ENCODE measurements at places on chromosomes 11 and 22. TPM values are rescaled to one million over a fixed set of nuclear protein-coding genes. Genes with fewer than 3 reads are reported as not detected.

The PARVG gene
- 122 TPM for total RNA-seq

The NCAM1 gene
- 0.98 TPM for total RNA-seq

The CARNS1 gene
- 12.1 TPM for total RNA-seq

The MTCH2 gene
- 16.4 TPM for total RNA-seq

The UPK3A gene
- total RNA-seq, result not detected

The UBTFL1 gene
- total RNA-seq, result not detected

The KRTAP5-7 gene
- total RNA-seq, result not detected

The REXO2 gene
- total RNA-seq, result 18.8 TPM

The ACTN3 gene
- total RNA-seq, result 0.17 TPM

The C11orf42 gene
- not detected for total RNA-seq

The MMP27 gene
- not detected for total RNA-seq

The MS4A15 gene
- total RNA-seq, result not detected

The UBQLN3 gene
- total RNA-seq, result not detected

The UPK2 gene
- not detected for total RNA-seq

The AGBL2 gene
- 3.6 TPM for total RNA-seq

The KCNQ1OT1 gene
- total RNA-seq, result 0.52 TPM

The MUC6 gene
- not detected for total RNA-seq

The TRIM51G gene
- not detected for total RNA-seq

The DDTL gene
- total RNA-seq, result not detected

The WNT11 gene
- 12.3 TPM for total RNA-seq

The HMBS gene
- total RNA-seq, result 5.4 TPM

The ZBTB16 gene
- 15.3 TPM for total RNA-seq

The OPCML gene
- not detected for total RNA-seq

The TRIM51 gene
- total RNA-seq, result not detected

The CNIH2 gene
- total RNA-seq, result 4.9 TPM

The PITPNB gene
- total RNA-seq, result 41.5 TPM

The C11orf91 gene
- 0.54 TPM for total RNA-seq

The GAS2 gene
- 2.6 TPM for total RNA-seq

The PPFIBP2 gene
- total RNA-seq, result 21.6 TPM

The KCNJ5 gene
- not detected for total RNA-seq

The ZNF215 gene
- total RNA-seq, result not detected

The TAGLN gene
- 9.4 TPM for total RNA-seq

The FAM180B gene
- total RNA-seq, result 0.38 TPM

The CCDC116 gene
- total RNA-seq, result 0.19 TPM

The MMP7 gene
- total RNA-seq, result not detected

The NECTIN1 gene
- total RNA-seq, result 6.9 TPM

The STK33 gene
- total RNA-seq, result 1.0 TPM

The SNX32 gene
- 0.69 TPM for total RNA-seq

The LRRC56 gene
- 3.2 TPM for total RNA-seq

The MIAT gene
- 81.6 TPM for total RNA-seq

The RTN4R gene
- total RNA-seq, result 1.1 TPM

The CHRNA10 gene
- total RNA-seq, result 0.41 TPM

The PAX6 gene
- not detected for total RNA-seq

The YAP1 gene
- total RNA-seq, result not detected

The PLEKHA7 gene
- total RNA-seq, result 0.53 TPM

The RASD2 gene
- total RNA-seq, result 20.2 TPM

The CSF2RB gene
- 0.17 TPM for total RNA-seq

The SAA1 gene
- total RNA-seq, result not detected

The RAB3IL1 gene
- total RNA-seq, result not detected

The SLC22A8 gene
- total RNA-seq, result not detected

The MUC2 gene
- total RNA-seq, result not detected

The APOA5 gene
- total RNA-seq, result not detected

The CWC15 gene
- 127 TPM for total RNA-seq

The GNB1L gene
- total RNA-seq, result 6.9 TPM

The KRTAP5-11 gene
- not detected for total RNA-seq
